Mesothelial cell of epicardium (in vitro differentiated cells): ENCODE measurements at places on chromosomes 6 and 20.

DNA sequence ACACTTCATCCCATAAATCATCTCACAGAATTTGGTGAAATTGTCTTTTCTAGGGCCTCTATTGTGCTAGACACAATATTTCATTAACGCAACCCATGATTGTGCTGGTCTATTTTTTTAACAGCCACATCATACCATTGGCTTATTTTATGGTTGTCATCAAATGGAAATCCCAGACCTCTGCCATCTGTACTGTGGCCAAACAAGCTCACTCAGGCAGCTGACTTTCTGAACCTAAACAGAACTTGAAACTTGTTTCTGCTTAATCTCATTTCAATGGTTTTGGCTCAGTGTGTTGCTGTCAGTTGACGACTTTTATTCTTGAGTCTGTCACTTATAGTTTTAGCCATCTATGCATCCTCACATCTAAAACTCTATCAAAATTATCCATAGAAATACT lies 111.8 kb downstream of the HAO1 start:
- DNase-seq = no peak

DNA sequence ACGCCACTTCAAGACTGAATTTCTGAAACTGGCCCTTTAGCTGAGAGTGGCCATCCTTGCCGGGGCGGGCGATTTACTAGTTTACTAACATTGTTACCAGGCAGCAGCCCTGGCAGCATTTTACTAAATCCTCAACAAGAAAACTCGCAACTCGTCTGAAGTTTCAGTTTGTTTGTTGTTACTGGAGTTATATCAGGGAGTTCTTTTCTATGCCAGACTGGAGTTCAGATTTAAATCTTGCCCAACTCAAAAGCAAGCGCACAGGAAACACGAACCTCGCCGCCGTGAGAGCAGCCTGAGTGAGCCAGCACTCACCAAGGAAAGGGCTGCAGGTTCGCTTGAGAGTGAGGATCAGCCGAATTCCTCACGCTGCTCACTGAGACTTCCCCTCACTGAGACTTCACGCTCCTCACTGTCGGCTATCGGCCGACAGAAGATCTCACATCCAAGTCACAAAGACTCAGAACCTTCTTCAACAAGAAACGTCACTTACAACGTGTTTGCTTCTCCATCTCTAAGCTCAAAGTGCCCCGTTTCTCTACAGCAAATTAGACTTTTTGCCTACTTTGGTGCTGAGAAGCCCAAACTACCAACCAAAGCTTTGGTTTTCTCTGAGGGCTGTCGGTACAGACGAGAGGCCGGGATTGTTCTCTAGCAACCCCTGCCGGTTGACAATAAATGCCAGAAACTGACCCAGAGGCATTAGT lies 78.9 kb downstream of the OLIG3 start:
- DNase-seq = peak; percentile 45

DNA sequence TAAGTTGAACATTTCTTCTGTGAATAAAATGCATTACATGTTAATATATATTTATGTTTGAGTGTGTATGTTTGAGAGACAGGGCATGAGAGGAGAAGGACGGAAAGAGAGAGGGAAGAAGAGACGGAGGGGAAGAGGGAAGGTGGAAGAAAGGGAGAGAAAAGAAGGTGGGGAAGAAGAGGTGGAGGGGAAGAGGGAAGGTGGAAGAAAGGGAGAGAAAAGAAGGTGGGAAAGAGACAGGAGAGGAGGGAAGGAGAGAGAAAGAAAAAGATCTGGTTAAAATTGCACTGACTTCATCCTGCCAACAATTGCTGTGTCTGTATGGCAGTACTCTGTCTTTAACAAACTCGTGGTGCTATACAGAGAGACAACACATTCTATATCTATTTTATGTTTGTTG lies 29.0 kb downstream of the FAM83B start:
- DNase-seq = no peak

DNA sequence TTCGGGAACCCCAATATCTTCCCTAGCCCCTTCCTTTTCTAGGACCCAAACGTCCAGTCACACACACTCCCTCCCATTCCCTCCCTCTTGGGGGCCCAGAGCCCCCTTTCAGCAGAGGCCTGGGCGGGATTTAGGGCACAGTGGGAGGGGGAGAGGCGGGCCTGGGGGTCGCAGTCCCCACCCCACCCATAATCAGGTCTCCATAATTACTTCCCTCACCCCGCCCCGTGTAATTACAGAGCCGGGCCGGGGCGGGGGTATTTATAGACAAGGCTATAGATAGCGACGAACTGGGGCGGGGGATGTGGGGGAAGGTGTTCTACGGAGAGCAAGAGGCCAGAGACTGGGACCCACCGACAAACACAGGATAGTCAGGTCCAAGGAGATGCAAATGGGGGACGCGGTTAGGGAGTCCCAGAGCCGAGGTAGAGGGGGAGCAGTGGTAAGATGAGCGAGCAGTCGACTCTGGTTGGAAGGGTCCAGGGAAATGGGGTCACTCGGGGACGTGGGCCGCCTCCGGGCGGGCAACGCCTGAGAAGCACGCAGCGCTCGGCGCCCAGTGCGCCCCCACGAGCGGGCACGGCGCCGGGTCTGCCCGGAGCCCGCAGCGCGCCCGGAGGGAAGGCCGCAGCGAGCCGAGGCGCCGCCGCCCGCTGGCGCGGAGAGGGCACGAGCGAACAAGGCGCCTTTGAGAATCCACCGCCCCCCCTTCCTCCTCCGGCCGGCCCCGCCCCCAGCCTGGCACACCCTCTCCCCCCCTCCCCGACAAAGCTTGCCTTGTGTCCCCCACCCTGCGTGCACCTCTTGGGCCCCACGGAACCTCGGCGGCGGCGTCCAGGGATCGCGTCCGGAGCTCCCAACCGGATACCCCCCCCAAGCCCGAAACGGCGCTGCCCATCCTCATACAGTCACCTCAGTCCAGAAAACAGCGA lies 670 bp upstream of the COL11A2 start:
- DNase-seq = no peak

- no peak for DNase-seq
Measured at GRCh38 chr6:24313251-24314141, 44.4 kb downstream of the DCDC2 start.

DNA sequence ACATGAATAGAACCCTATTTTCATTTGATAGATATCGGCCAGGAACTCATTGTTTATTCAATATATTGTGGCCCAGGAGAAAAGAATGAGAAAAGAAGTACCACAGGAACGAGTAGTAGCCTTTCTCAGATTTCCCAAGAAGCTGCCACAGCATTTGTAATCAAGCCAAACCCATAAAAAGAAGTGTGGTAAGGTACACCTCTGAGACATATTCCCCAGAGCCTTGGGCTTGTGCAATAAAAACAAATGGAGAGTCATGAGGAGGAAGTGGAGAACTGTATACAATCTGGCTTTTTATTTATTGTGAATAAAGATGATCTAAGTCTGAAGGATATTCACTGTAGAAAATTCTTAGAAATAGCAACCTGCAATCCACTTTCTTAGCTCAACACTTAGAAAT lies 36.7 kb downstream of the KIF6 start:
- DNase-seq = no peak

- DNase-seq = peak; percentile 60
Measured at GRCh38 chr6:52284131-52284459, 447 bp downstream of the MCM3 start.

GRCh38 chr6:168636147-168637004 lies 195.4 kb downstream of the SMOC2 start:
- DNase-seq = no peak

DNA sequence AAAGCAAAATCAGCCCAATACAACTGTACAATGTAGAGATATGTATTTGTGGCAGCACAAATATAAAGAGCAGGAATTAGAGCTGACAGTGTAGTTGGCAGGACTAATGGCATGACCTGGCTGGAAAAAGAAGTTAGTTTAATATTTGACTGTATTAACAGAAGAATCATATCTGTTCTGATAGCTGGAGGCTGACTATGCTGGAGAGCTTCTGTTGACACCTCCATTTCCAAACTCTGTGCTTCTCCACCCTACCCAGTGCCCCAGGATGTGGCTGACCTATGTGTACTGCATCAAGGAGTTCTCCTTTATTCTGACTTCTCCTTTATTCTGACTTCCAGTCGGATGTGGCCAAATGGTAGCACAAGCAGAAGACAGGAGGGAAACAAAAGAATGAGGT lies 299.3 kb downstream of the PKHD1 start:
- no peak for DNase-seq

DNA sequence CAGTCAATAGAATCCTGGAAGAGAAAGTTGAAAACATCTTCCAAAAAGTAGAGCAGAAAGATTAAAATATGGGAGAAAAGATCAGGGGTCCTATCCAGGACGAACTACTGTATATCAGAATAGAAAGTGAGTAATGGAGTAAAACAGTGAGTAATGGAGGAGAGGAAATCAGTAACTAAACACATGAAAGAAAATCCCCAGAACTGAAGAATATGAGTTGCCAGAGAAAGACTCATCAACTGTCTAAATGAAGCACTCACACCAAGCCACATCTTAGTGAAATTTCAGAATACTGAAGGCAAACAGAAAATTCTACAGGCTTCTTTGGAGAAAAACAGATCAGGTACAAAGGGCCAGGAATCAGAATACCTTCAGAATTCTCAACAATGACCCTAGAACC lies 14.9 kb downstream of the IL17A start:
- no peak for DNase-seq

DNA sequence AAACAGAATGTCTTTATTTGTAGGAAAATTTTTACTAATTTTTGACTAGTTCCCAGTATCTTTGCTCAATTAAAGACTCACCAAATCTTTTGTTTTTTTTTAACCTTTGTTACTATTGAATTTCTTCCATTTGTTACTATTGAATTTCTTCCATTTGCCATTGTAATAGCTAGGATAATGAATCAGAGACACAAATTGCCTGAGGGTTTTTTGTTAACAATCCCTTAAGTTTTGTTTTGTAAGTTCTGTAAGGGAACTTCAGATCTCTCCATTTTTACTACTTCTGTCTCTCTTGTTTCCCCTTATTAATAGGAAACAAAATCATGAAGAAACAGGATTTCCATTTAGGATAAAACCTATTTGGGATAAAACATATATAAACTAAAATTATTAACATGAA lies 104.3 kb downstream of the MAP3K4 start:
- DNase-seq = no peak

GRCh38 chr6:149031201-149031858 lies 284.5 kb downstream of the UST start:
- DNase-seq = no peak

- DNase-seq = no peak
Measured at GRCh38 chr6:149887343-149887742, 10.6 kb downstream of the RAET1E start.

GRCh38 chr20:50099565-50099991 lies 13.4 kb downstream of the UBE2V1 start:
- DNase-seq = no peak

DNA sequence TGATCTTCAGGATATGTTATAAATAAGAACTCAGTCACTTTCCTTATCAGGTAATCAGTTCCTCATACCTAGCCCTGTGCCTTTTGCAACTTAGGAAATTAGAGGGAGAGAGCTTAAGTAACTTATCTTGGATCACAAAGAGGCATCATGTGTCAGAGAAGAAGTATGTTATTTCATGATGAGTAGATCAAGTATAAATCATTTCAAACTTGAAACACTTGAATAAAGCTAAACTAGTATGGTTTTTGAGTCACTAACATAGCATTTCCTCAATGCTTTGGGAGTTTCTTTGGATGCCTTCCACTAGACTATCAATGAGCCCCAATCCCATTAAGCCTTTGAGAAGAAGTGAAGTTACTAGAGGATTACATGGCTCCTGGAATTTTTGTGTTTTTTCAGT lies 102.6 kb upstream of the TNFAIP3 start:
- no peak for DNase-seq
